ENCODE measurements at places on chromosomes 1 and 21.

GRCh38 chr1:246580497-246581370 is 14.5 kb downstream of the CNST start:
- DNase-seq, result no peak

DNA sequence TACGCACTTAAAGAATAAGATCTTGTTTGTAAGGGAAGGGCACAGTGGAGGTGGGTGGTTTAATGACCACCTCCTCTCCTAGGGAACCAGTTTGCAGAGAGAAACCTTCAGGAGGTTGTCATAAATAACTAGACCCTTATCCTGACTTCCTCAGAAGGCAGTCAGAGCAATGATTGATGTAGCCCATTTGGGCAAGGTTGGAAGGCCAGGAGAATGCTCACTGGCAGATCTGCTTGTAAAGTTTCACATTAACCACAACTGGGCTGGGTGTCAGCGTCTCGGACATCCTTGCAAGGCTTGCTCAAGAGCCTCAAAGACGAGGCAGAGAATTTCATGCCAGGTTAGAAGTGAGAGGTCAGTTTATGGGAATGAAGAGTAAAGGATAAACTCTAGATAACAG is 87.6 kb upstream of the TRABD2B start:
- peak; percentile 26 for DNase-seq

DNA sequence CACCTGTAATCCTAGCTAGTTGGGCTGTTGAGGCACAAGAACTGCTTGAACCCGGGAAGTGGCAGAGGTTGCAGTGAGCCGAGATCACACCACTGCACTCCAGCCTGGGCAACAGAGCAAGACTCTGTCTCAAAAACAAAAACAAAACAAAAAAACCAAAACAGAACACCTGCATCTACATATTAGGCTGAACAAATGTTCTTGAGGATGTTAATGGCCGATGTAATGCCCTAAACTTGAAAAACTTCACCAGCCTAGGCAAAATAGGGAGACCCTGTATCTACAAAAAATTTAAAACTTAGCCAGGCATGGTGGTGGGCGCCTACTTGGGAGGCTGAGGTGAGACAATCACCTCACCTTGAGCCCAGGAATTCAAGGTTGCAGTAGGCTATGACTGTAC is 17.8 kb downstream of the GPBP1L1 start:
- no peak for DNase-seq

GRCh38 chr1:169681140-169681539 is 30.3 kb downstream of the SELL start:
- DNase-seq, result peak; percentile 10

- DNase-seq, result no peak
These were observed 653.1 kb downstream of the LMO4 start for GRCh38 chr1:87981810-87982209.

- no peak for DNase-seq
These were observed 33.5 kb upstream of the MRPS6 start for GRCh38 chr21:34039678-34040382.

- peak; percentile 2 for DNase-seq
These were observed 11.9 kb downstream of the COL6A1 start for GRCh38 chr21:45993210-45994085.

GRCh38 chr1:26726784-26727183 is 31.0 kb downstream of the ARID1A start:
- DNase-seq, result no peak

DNA sequence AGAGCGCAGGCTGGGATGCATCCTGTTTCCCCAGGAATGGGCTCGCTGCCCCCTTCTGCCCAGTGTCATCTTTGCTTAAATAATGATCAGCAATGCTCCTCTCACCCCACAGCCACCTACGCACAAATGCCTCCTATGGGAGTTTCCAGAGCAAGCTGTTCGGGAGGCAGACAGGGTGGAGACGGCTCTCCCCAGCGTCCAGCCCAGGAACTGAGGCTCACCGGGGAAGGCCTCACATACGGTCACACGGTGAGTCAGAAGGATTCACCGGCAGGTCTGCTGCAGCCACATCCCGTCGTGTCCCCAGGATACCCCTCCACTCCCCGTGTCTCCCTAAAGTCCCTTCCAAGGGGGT is 40.3 kb upstream of the RUNX3 start:
- DNase-seq, result peak; percentile 36

DNA sequence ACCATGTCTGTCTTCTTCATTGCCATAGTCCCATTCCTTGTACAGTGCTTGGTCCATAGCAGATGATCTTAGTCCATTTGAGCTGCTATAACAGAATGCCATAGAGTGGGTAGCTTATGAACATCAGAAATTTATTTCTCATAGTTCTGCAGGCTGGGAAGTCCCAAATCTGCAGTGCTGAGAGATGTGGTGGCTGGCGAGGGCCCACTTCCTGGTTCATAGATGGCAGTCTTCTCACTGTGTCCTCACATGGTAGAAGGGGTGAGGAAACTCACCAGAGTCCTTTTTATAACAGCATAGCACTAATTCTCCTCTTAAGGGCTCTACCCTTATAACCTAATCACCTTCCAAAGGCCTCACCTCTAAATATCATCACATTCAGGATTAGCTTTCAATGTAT is 23.1 kb upstream of the RAP1A start:
- DNase-seq, result no peak

DNA sequence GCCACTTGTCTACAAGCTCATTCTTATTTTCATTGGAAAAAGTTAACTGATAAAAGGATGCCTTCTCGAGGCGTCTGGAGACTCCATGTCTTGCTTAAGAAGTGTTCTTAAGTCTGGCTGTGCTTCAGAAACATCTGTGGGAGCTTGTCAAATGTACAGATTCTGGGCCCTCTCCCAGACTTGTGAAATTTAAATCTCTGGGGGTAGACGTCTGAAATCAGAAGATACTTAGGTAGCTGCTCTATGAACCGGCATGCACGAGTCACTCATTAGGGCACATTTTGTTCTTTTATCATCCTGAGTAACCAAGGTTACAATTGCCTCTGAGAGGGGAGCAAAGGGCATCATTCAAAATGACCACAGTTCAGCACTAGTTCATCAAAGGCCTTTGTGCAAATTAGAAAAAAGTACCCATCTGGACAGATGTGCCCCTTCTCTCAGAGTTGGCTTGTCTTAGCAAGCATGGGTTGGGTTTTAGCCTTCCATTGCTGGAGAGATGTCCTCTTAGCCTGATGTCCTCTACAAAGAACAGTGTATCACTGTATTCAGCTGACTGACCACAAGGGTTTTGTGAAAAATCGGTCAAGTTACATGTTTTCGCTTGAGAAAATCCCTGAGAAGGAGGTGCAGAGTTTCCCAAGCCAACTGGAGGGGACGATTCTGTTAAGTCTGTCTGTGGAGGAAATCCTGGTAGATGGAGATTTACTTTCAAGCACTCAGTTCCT is 156.9 kb downstream of the ASTN1 start:
- DNase-seq, result no peak

- DNase-seq, result peak; percentile 73
These were observed 950 bp upstream of the INKA2 start for GRCh38 chr1:111739925-111740765.

GRCh38 chr1:61639608-61640336 is 85.2 kb downstream of the TM2D1 start:
- no peak for DNase-seq

- DNase-seq, result no peak
These were observed 66.4 kb downstream of the PSMG1 start for GRCh38 chr21:39116761-39117439.

GRCh38 chr1:5098981-5099385 is 444.6 kb downstream of the AJAP1 start:
- no peak for DNase-seq
